Stimulated activated CD4-positive, alpha-beta T cell treated with anti-CD3 and anti-CD28 coated beads, Interleukin-15, amount 100 ng/mL, for 48 hours (primary cell): ENCODE measurements at places on chromosomes 13 and 19.

DNA sequence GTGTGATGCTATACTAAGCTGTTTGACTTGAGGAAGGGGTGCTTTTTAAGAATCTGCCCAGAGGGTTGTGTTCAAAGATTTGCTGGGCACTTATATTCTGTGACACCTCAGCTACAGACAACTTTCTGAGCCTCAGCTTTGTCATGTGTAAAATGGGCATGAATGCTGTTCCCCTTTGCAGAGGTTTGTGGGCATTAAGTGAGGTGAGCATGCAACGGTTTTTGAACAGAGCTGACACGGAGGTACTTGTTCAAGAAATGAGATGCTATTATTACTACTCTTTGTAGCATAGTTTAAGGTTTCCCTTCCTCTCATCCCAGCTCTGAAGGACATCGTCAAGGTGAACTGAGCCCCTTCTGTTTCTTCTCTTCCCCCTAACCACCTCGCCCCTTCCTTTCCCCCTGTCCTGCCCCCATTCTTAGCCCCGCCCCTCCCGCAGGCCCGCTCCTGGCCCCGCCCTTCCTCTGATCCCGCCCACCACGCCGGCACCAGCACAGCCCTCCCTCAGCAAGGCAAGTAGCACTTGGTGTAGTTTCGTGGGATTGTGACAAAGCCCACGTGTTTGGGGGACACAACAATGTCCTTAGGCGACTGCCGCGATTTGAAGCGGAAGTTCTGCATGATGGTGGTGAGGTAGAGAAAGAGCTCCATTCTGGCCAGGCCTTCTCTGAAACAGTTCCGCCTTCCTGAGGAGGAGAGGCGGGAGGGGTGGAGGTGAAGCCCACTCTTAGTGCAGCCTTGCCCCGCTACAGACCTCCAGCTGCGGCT lies 26.1 kb upstream of the CYP2A7 start:
- DNase-seq: peak; percentile 25

DNA sequence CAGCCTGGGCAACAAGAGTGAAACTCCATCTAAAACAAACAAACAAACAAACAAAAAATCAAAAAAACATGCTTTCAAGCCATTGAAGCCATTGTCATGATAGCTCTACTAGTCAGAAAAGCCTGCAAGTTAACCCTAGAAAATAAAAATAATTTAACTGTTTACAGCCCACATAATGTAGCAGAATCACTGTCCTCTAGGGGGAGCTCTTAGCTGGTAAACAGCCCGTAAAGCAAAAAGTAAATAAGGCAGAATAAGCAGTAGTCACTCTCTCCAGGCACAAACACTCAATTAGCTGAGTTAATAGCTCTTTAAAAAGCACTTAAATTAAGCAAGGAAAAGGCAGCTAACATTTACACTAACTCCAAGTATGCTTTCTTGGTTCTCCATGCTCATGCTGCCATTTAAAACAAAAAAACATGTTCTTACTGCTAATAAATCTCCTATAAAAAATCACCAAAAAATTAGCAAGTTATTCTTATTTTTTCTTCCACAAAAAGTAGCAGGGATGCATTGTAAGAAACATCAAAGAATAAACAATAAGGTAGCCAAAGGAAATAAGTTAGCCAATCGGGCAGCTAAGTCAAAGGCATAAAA lies 11.3 kb downstream of the LILRB4 start:
- no peak for DNase-seq

- no peak for DNase-seq
These were observed 164.5 kb downstream of the RGCC start for GRCh38 chr13:41621716-41622431.

GRCh38 chr19:57814505-57815246 lies at the start of gene ZNF552:
Gene ZNF552, minus strand, starts transcription at chr19:57814913. Its CDS starts 170 bp downstream, at chr19:57814743.
- peak; percentile 59 for DNase-seq

DNA sequence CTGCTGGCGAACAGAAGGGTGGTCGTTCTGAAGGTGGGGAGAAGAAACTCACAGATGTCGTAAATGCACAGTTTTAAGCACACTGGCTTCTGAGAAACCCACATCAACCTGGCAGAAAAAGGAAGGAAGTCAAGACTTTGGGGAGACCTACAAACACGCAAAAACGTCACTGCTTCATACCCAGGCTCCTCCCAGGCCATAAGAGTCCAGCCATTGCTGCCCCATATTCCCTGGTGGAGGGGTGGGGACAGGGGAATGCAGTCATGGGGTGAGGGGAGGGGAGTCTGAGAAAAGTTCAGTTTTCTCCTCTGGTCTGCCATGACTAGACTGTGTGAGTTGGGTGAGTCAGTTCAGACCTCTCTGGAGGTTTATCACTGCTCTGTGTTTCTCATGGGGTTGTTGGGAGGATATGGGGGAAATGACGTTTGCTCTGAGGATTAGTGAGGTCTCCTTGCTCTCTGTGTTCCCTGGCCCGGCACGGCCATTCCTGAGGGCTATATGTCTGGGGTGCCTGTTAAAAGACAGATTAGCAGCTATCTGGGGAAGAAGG lies 139.0 kb downstream of the FLT1 start:
- DNase-seq: no peak

DNA sequence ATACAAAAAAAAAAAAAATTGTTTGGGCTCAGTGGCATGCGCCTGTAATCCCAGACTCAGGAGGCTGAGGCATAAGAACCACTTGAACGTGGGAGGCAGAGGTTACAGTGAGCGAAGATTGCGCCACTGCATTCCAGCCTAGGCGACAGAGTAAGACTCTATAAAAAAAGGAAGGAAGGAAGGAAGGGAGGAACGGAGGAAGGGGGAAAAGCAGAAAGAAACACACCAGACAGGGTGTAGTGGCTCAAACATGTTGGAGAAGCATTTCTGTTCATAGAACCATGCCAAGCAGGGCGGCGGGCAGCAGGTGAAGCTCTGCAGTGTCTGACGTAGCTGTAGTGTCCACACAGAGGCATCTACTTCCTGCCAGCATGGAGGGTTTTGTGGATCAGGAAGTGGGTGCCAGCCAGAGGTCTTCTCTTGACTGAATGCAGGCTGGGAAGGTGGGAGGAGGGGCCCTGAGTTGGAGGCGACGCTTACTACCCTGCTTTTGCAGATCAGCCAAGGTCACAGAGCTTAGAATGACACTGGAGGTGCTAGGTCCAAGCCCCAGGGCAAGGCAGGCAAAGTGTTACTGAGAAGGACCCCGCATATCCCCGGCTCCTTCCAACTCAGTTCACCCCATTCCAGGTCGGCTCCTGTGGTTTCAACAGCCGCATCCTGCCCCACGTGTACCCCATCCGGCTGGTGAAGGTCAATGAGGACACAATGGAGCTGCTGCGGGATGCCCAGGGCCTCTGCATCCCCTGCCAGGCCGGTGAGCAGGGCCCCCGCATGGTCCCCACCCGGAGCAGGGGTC lies 11.6 kb upstream of the PGLS start:
- DNase-seq: no peak
